ENCODE measurements at places on chromosomes 7 and 10.

DNA sequence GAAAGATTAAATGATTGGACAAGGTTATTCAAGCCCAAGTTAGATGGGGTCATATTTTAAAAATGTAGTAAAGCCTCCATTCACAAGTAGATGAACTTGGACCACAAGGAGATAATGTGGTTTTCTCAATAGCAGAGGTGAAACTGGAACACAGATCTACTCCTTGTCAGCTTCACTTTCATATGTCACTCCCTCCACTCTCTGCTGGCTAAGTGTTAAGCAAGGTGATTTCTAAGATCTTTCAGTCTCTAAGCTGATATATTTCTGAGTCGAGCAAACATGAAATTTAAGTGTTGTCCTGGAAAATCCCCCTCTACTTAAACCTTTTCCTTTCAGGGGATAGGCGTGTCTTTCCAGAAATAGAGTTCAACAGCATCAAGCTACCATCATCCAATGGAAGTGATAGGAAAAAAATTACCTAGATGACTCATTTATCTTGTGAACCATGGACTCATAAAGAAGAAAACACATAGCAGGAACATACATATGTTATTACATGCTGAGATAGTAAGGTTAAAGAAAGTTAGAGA, 275.0 kb downstream of the PTEN start:
- DNase-seq: no peak

DNA sequence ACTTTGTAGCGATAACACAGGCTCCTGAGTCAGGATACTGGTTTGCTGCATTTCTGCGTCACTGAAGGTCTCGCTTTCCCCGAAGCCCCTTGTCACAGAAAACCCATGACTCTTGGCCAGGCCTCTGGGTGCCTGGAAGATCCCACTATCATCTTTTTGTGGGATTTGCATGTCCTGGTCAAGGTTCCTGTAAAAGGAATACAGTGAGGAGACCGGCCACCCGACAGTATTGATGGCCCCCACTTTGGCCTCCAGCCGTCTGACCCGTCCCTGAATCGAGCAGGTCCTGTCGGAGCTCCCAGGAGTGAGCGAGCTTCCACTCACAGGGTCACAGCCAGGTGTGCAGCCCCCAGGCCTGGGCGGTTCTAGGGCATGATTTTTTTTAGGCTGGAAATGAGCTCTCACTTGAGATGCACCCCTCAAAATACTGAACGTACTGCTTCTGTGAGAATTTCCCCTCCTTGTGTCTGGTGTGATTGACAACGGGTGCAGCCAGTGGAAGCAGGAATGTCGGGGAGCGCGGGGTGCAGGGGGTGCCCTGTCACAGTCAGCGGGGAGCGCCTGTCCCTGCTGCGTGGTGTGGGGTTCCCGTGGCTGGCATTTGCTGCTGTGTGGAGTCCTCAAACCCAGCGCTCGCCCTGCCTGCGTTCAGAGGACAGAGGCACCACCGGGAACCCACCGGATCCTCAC, 75.8 kb downstream of the DNAJB6 start:
- no peak for DNase-seq

GRCh38 chr10:91313796-91314485, 93.5 kb downstream of the PCGF5 start:
- DNase-seq: no peak

DNA sequence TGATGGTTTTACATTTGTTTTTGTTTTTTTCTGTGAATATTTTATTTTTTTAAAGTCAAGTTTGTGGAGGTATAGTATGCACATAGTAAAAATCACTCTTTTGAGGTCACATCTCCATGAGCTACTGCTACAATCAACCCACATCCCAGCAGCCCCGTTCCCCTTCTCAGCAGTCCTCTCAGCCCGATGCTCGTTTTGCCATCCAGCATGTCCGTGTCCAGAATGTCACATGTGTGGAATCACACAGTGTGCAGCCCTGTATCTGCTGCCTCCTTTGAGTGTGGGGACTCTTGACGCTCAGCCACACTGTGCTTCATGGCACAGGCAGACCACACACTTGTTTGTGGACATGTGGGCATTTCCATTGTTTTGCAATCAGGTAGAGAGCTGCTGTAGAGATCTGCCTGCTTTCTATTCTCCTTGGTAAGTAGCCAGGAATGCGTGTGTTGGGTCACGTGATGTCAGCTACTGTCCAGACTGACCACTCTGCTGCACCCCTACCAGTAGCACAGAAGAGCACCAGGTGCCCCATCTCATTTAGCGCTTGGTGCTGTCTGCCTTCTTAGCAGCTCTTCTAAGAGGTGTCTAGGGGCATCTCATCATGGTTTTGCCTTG, 71.6 kb upstream of the CAMK2B start:
- DNase-seq: no peak

DNA sequence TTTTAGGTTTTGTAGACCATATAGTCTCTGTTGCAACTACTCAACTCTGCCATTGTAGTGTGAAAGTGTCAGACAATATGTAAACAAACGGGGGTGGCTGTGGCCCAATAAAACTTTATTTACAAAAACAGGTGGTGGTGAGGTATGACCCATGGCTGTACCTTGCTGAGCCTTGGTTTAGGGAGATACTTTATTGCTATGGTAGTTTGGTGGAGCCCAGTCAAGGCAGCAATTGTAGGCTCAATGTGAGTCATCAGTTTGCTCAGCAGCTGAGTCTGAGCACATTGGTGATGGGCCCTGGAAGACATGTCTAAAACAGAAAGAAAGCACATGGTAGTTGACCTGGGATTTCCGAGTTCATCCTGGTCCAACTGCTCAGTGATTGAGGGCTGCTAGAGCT, 242.5 kb downstream of the REEP3 start:
- DNase-seq: no peak

GRCh38 chr7:118583641-118584040, 359.1 kb downstream of the ANKRD7 start:
- DNase-seq: no peak

DNA sequence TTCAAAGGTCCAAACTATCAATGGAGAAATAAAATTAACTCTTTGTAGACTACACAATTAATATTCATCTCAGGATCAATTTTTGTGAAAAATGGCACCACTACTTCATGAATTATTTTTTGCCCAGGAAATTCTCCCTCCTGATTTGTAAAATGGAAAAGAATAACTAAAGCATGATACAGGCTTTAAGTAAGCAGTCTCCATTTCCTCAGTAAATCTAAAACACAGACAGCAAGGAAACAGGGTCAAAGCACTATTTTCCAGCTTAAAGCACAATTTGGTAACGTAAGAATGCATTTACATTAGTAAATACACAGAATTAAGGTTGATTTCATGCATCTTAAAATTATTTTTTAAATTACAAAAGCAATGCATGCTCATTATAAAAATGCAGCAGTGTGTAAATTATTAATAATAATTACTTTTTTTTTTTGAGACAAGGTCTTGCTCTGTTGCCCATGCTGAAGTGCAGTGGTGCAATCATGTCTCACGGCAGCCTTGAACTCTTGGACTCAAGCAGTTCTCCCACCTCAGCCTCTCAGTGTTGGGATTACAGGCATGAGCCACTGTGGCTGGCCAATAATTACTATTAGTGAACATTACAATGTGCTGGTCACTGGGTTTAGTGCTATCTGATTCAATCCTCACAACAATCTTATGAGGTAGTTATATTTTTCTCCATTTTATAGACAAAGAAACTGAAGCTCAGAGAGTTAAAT, 26.1 kb upstream of the VCL start:
- DNase-seq: no peak

DNA sequence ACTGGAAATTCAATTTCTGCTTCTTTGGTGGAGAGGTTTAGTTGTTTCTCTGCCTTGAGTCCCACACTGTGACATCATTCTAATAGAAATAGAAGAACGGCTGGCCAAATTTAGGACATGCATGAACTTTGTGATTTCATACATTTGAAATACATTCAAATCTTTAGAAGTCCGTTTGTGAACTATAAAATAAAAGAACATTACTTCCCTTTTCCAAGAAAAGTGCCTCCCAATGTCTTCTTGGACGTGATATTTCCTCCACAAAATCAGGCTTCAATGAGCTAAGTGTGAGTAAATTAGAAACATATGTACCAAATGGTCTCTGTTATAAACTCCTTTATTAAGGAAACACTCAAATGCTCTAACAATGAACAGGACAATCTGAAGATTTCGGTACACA, 314.5 kb upstream of the AKR1E2 start:
- no peak for DNase-seq

DNA sequence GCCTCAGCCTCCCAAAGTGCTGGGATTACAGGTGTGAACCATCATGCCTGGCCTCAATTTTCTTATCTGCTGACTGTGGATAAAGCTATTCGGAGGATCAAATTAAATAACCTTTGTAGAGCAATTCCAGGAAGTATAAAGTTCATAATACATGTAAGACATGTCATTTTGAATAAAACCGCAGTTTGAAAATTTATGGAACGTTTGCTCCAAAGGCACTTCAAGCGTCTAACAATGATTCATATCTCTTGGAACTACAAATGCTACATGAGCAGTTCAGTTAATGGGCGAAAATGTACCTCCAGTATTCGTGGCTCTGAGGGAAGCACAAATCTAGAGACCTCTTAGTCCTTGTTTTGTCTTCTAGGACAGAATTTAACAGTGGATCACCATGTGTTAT, 190.3 kb downstream of the GALNT17 start:
- no peak for DNase-seq

GRCh38 chr10:101237982-101238731, 8.9 kb upstream of the LBX1 start:
- no peak for DNase-seq

DNA sequence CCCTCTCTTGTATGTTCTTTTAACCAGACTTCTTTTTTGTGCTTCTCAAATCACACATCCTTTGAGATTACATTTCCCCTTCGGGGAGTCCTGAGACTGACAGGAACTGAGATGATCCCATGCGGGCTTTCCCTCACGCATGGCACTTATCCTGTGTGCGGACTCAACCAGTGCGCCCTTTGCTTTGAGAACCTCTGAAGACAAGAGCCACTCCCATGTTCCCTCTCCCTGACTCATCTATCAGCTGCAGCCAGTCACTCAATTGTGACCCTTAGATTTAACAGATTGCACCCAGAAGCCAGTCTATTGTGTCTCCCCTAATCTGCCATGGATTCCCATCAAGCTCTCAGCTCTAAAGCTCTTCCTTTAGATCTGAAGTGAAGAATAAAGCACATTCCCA, 353.9 kb upstream of the MEOX2 start:
- no peak for DNase-seq

GRCh38 chr7:70585071-70585470, 546.9 kb upstream of the GALNT17 start:
- no peak for DNase-seq

- no peak for DNase-seq
These were observed 227.6 kb downstream of the ANKRD7 start for GRCh38 chr7:118452128-118452527.

DNA sequence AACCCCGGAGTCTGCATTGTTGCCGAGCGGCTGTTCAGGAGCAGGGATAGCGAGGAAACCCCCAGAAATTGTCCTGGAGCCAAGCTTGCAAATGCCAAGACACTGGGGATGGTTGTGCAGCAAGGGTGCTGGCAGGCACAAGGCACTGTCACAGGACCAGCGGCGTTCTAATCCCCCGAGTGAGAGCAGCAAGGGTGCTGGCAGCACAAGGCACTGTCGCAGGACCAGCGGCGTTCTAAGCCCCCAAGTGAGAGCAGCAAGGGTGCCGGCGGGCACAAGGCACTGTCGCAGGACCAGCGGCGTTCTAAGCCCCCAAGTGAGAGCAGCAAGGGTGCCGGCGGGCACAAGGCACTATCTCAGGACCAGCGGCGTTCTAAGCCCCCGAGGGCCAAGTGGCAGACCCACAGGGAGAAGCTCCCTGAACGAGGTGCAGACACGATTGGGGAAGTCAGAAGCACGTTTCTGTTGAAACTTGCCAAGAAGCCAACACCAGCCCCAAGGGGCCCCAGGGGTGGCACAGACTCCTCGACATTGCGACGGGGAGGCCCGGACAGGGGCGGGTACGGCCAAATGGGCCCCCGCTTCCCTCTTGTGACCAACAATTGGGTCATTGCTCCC, 40.4 kb upstream of the INPP5A start:
- DNase-seq: no peak

GRCh38 chr10:105063796-105064195, 422.7 kb downstream of the SORCS3 start:
- DNase-seq: peak; percentile 2

DNA sequence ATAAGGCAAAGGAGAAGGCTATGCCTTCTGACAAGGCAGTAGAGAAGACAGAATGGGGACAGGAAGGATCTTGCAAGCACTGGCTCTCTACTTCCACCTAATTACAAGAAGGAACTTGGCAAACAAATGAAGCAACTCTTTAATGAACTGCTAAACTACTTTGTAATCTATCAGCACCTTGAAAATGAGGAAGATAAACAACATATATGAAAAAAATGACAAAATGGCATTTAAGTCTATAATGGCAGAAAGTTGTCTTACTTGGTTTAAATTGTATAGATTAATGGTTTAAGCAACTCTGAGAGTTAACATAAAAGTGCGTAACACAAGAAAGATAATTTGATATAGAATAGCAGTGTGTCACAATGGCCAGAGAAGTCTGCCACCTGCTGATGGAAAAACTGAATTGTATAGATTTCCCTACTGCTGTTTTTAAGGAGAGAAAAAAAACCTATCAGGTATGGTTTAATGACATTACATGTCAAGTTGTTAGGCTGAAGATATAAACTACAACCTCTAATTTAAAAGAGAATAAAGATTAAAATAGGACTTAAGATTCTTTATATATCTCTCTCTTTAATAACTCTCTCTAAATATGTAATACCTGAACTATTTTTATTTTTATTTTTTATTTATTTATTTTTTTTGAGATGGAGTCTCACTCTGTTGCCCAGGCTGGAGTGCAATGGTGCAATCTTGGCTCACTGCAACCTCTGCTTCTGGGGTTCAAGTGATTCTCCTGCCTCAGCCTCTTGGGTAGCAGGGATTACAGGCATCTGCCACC, 11.8 kb downstream of the NT5C3A start:
- DNase-seq: no peak

GRCh38 chr7:133155146-133155545, 73.3 kb upstream of the CHCHD3 start:
- DNase-seq: no peak

- no peak for DNase-seq
These were observed 82.2 kb downstream of the SORBS1 start for GRCh38 chr10:95478935-95479334.

- no peak for DNase-seq
These were observed 493.1 kb downstream of the XPNPEP1 start for GRCh38 chr10:109430043-109430760.

DNA sequence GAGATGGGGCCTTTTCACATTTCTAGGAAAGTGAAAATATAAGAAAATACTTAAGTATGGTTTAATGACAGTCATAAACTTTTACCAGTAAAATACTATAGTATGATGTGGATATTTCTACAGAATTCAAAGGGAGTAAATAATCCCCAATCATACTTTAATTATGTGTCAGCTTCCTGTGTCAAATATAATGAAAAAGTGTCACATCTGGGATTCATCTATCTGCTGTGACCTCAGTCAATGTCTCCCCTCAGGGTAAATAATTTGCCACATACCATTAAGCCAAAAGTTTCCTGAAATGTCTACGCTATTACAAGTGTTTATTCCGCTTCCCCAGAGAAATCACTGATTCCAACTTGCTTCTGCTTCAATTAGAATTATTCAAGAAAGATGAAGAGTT, 110.5 kb downstream of the ITGA8 start:
- DNase-seq: no peak

- no peak for DNase-seq
These were observed 23.6 kb upstream of the ZNF804B start for GRCh38 chr7:88735920-88736319.
